NCI-H82 (cell line): ENCODE measurements at places on chromosomes 5 and 9.
A peak's percentile ranks its signal among the peaks of the same experiment; 100 is the strongest.

GRCh38 chr9:16825971-16826625 is 44.4 kb downstream of the BNC2 start:
- DNase-seq = peak; percentile 76

DNA sequence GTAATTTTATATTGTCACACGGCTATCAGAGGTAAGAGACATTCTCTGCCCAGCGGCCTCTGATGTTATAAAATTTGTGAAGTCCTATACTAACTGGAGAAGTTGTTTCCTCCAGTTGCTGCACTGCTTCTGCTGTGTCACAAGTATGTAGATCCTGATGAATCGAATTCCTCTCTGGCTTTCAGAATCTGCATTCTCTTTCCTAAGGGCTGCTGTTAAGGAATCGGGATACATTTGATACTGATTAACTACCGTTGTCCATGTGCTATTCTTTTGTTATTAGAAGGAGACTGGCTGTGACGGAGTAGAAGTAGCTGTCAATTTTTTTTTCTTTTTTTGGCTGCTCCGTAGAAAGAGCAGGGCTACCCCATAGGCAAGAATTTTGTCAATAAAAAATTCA is 81.7 kb upstream of the LRRC70 start:
- no peak for DNase-seq

DNA sequence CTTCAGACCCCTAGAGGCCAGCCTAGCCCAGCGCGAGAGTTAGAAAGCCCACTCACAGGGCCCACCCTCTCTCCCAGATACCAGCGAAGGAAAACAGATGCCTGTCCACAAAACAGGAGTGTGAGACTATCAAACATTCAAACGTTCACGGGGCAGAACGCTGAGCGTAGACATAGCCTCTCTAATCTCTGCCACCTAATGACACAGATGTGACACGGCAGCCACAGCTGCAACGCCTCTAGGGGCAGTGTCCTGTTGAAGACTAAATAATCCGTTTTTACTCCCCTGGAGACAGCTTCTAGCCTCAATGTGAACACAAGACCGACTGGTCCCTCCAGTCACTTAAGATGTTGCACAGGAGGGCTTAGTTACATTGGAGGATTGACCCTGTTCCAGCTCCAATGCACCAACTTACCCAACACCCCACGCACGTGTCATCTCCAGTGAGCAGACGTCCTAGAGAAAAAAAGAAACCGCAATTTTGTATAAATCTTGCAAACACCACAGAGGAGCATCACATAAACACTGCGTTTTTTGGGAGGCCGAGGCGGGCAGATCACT is 14.3 kb downstream of the DIPK1B start:
- peak; percentile 73 for DNase-seq

GRCh38 chr5:9864791-9865190 is 234.6 kb upstream of the TAS2R1 start:
- DNase-seq = no peak

DNA sequence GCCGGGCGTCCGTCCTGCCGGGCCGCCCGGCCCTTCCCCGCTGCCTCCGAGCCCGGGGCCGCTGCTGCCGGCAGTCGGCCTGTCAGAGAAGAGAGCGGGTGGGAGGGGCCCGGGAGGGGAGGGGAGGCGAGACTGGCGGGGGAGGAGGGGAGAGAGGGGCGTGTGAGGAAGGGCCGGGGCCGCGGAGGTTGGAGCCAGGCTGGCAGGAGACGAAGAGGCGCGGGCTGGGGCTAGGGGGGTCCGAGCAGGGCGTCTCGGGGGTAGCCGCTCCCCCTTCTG is 570 bp downstream of the CREBRF start:
- peak; percentile 89 for DNase-seq

GRCh38 chr5:178605788-178606187 is 15.6 kb upstream of the COL23A1 start:
- no peak for DNase-seq

- DNase-seq = peak; percentile 90
Measured at GRCh38 chr5:168881427-168882149, 302.4 kb upstream of the PANK3 start.
